Astrocyte (in vitro differentiated cells and primary cell): ENCODE measurements at places on chromosomes 1 and 21. TPM values are rescaled to one million over a fixed set of nuclear protein-coding genes. Genes with fewer than 3 reads are reported as not detected.

Gene FAM151A
- total RNA-seq, result not detected in 2 replicates

DNA sequence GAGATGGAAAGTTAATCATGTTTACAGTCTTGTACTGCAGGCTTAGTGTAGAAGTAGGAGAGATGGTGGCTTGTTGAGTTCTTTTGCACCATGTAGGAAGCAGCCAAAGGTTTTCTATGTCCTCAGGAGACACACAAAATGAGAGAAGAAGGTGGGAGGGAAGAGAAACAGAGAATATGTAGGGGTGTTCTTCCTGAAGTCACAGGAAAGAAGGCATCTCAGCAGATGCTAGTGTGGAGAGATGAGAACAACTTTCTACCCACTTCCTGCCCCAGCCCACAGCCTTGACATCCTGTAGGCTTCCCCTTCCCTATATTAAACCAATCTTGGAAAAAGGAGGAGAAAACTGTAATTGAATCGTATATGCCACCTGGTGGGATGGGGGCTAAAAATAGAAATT lies 217.0 kb downstream of the S1PR1 start:
- H3K4me3 ChIP-seq, result no peak overlapping the region
- H3K4me1 ChIP-seq, result no peaks in the 10 kb centered on the region
- H3K36me3 ChIP-seq, result no peaks in the 10 kb centered on the region
- no peak for DNase-seq
- no peak overlapping the region for H3K27ac ChIP-seq
- H3K27me3 ChIP-seq, result no peaks in the 10 kb centered on the region

GRCh38 chr1:15722411-15722810 lies 13.6 kb upstream of the SLC25A34 start:
- no peaks in the 10 kb centered on the region for H3K27me3 ChIP-seq
- H3K4me3 ChIP-seq, result no peak overlapping the region
- peaks cover 12% of the 10 kb centered on the region for H3K36me3 ChIP-seq
- no peak overlapping the region for H3K27ac ChIP-seq
- no peaks in the 10 kb centered on the region for H3K4me1 ChIP-seq
- no peak for DNase-seq

DNA sequence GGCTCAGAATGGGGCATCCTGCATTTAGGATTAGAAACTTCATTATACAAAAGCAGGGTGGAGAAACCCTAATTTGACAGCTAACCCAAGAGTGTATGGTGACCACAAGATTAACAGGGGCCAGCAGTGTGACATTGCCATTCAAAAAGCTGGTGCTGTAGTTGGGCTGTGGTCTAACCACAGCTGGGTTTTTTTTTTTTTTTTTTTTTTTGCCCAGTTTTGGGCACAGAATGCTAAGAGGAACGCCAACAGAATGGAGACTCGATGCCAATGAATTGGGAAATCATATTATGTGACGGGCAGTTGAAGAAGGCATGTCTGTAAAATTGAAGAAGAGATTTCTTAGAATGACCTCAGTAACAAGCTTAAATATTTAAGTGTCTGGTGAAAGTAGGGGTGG lies 58.4 kb downstream of the NFIA start:
- H3K4me1 ChIP-seq, result peaks cover 7% of the 10 kb centered on the region
- no peak overlapping the region for H3K4me3 ChIP-seq
- no peak overlapping the region for H3K27ac ChIP-seq

Gene GBP1
- 62.5 and 79.6 TPM in 2 replicates for total RNA-seq

Gene NPL
- total RNA-seq, result 3.3 TPM in 2 replicates

GRCh38 chr1:226884116-226884625 lies 13.8 kb downstream of the PSEN2 start:
- H3K4me3 ChIP-seq, result no peak overlapping the region
- H3K4me1 ChIP-seq, result peaks cover 14% of the 10 kb centered on the region
- DNase-seq, result no peak

DNA sequence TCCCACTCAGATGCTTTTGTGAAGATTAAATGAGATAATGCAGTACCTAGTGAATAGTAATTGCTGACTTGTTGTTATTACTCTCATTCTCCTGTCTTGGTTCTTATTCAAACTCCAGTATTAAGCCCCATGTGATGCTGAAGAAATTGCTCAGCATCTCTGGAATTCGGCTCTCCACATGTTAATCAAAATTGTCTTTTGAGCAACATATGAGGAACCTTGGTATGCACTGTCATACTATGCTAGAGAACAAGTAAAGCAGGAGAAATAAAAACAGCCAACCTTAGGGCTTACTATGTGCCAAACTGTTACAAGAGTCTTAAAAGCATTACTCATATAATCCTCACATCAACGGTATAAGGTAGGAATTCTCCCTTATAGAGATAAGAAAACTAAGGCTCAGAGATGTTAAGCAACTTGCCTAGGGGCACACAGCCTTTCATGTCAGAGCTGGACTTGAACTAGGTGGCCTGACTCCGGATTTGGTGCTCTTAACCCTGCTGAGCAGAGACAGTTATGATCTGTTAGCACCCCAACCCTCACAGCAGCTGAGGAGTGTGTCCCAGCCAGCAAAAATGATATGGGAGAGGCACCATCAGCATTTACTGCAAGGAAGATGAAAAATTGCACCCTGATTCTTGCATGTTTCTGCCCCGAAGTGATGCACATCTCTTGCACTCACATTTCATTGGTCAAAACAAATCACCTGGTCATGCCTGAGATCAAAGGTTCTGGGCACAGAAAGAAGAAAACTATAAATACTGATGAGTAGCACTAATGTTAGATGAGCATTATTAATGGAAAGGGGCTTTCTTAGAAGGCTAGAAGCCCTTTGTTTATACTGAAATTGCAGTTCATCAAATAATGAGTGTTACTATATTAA lies 102.3 kb downstream of the OMA1 start:
- H3K36me3 ChIP-seq, result no peaks in the 10 kb centered on the region
- DNase-seq, result no peak
- no peak overlapping the region for H3K27ac ChIP-seq
- H3K4me1 ChIP-seq, result no peaks in the 10 kb centered on the region
- no peak overlapping the region for H3K4me3 ChIP-seq
- H3K27me3 ChIP-seq, result peaks cover 6% of the 10 kb centered on the region

GRCh38 chr1:226610671-226611070 lies 62.1 kb downstream of the STUM start:
- no peaks in the 10 kb centered on the region for H3K4me1 ChIP-seq
- no peak for DNase-seq
- H3K27ac ChIP-seq, result no peak overlapping the region
- no peaks in the 10 kb centered on the region for H3K36me3 ChIP-seq
